NCI-H187 treated with DMSO at 0.1 percent for 48 hours (cell line): ENCODE measurements at places on chromosomes 3 and 15.

- no peak for DNase-seq
Observed at GRCh38 chr3:21446027-21446426, 305.0 kb downstream of the ZNF385D start.

DNA sequence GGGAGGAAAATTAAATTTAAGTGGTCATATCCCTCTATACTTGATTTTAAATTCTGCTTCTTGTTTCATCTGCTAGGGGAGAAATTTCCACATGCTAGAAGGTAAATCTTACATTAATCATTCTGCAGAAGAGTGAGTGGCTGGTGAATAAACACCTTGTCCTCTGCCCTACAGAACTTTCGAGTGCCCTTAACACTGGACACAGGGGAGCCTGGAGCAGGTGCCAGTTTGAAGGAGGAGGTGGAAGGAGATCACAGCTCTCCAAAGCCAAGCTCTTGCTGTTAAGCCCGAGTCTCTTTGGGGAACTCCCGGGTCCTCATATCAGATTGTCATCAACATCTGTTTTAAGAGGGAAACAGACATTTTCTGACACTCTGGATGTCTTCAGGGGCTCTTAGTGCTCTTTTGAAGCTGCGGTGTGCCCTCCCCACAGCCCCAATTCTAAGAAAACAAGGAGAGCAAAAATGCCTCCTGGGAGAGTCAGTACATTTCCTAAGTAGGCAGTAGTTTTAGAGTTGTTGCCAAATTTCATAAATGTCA, 31.3 kb downstream of the LAMP3 start:
- DNase-seq, result no peak

GRCh38 chr3:13300546-13301285, 119.4 kb downstream of the NUP210 start:
- DNase-seq, result no peak

DNA sequence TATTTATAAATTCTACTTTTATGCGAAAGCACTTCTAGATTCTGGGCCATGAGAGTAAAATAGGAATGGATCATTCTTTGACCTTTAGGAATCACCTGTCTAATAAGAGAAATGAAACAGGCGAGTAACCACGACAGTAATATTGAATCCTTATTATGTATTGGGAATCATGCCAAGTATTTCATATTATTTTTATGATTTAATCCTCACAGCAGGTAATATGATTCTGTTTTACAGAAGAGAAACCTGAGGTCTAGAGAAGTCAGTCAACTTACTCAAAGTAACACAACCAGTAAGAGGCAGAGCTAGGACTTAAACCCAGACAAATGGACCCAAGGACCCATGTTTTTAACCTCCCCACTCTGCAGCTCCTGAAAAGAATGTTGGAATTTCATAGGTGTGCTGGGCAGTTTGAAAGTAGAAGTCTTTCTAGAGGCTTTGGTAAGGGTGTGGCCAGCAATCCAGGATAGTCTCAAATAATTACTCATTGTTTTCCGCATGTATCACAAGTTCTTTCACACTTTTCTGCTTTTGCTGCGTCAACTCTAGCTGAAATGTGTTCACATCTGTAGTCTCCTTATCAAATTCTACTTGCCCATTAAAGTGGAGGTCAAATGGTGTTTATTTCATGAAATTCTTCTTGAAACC, 181.7 kb downstream of the TPRG1 start:
- no peak for DNase-seq

GRCh38 chr3:113602836-113603235, 70.5 kb downstream of the SIDT1 start:
- DNase-seq, result no peak

DNA sequence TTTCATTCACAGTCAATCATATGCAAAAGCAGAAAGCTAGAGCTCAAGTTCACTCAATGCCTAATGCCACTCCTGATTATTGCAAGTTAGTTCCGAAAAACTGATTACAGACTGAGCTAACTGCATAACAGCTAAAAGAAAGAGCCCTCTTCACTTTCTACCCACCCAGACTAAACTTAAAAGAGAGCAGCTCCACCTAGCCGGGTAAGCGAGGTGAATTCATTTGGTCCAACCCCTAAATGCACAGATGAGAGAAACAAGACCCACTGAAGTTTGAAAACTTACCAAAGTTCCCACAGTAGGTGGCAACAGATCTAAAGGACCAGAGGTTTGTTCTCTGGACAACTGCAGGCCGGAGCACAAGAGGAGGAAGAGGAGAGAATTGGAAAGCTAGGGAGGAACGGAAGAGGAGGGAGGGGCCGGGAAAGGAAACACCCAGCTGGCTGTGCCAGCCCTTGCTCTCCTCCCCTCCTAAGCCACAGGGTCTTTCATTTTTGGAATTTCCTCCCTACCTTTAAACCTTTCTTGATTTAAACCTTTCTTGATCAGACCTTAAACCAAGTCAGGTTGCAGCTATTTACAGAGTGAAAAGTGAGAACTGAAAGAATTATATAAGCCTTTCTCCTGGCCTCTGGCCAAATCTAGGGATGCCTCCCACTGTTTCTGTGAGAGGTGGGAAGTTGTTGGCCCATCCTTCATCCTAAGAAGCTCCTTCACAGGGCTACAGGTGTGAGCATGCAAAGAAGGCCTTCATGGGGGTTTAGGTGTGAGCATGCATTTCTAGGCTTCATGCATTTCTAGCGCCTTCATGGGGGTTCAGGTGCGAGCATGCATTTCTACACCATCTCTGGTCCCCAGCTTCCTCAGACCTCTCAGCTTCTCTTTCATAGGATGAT, 114.7 kb upstream of the LMOD3 start:
- DNase-seq, result no peak

GRCh38 chr3:65045138-65045537, 357.3 kb upstream of the ADAMTS9 start:
- DNase-seq, result no peak

GRCh38 chr3:186700267-186700666, 16.9 kb upstream of the KNG1 start:
- DNase-seq, result no peak

GRCh38 chr3:196127308-196128040, 45.6 kb upstream of the TFRC start:
- DNase-seq, result no peak

DNA sequence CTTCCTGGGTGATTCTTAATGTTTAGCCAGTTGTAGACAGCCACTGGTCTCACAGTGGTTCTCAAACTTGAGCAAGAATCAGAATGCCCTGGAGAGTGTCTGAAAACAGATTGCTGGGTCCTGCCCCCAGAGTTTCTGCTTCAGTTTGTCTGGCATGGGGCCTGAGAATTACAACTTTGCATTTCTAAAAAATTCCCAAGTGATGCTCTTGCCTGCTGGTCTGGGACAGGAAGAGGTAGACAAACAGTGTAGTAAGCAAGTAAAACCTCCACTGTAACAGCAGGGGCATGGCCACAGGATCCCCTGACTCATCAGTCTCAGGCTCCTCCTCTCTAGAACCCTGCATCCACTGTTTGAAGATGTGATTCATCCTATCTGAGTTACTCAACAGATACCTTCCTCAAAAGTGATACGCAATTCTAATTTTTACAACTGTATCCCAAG, 36.5 kb downstream of the DZIP1L start:
- no peak for DNase-seq

DNA sequence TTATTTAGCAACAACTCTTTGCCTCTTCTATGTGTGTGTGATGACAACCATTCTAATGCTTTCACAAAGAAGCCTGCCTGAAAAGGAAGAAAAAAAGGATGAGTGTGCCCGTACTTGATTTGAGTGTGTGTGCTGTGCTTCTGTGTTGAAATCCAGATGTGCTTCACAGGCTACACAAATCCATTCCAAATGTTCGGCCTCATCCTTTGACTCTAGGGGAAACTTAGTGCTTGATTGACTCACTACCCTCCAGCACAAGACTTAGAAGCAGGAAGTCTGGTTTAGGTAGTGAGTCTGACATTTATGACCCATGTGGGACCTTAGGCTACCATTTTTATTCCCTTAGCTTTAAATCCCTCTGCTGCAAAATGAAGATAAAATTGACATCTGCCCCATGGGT, 108.8 kb upstream of the PLAAT1 start:
- DNase-seq, result no peak

GRCh38 chr3:136545664-136546268, 206.4 kb downstream of the STAG1 start:
- no peak for DNase-seq

DNA sequence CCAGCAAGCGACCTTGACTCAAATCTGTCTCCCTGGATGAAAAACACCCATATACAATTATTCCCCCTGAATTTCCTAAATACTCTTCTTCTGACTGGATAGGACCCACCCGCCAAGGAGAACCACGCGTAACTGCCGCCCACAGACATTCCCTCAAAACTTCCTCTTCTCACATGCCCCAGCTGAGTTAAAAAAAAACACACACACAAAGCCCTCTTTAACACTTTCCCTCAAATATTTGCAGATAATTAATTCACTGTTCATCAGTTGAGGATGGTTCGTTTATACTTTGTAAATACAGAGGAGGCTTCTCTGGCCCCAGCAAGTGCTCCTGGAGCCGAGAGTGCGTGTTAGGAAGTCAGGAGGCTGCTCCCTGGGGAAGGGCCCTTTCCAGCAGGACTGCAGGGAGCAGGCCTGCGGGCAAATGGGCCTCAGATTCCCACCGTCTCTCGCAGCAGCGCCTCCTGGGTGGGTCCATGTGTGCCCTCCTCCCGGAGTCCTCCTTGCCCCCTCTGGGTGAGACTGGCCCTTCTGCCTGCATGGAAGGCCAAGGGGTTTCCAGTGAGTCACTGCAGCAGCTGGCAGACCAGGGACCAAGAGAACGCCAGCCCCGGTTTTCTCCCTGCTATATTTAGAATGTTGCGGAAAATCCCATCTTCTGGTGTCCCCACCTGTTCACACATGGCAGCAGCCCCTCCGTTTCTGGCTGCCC, 46.8 kb downstream of the MGLL start:
- no peak for DNase-seq

DNA sequence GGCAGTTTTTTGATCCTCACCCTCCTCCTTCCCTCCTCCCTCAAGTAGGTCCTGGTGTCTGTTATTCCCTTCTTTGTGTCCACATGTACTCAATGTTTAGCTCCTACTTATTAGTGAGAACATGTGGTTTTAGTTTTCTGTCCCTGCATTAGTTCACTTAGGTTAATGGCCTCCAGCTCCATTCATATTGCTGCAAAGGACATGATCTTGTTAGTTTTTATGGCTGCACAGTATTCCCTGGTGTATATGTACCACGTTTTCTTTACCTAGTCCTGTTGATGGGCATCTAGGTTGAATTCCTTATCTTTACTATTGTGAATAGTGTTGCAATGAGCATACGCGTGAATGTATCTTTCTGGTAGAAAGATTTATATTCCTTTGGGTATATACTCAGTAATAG, 61.7 kb upstream of the FGF7 start:
- no peak for DNase-seq

DNA sequence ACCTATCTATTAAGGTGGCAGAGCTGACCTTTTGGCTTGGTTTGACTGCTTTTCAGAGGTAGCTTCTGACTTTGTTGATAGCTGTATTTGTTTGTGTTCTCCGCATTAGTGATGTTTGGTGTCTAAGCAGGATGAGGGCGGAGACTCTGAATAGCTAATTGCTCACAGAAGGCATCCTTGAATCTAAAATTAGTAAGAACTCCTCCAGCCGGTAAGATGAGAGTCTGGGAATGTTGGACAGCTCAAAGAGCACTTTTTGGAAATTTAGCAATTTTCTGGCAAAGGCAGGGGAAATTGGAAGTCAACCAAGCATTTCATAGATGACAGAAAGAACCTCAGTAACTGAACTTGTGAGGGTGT, 174.1 kb downstream of the KLHL25 start:
- DNase-seq, result no peak

DNA sequence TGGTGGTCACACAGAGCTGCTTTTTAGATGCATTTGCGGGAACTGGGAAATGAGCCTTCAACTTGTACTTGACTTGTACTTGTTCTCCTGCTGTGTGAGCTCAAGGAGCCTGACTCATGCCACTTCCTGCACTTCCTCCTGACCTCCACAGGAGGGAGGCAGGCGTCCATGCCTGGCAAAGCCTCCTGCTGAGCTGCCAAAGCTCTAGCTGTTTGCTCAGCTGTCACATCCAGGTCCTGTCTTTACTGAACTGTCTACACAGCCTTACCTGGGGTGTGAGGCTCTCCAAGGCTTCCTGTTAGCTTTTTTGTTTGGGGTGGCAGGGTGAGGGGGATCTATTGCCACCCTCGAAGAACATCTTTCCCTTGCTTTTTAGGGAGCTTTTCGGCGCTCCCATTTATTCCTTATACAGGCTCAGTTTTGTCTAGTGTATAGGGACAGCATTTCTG, 6.4 kb downstream of the THPO start:
- DNase-seq, result peak; percentile 45

- no peak for DNase-seq
Observed at GRCh38 chr3:120143676-120144075, 49.4 kb upstream of the GSK3B start.

GRCh38 chr3:122066331-122067213, 11.4 kb downstream of the CD86 start:
- DNase-seq, result no peak

GRCh38 chr15:74432968-74433591, 678 bp downstream of the SEMA7A start:
- DNase-seq, result no peak

GRCh38 chr3:45994419-45995235, 997 bp downstream of the FYCO1 start:
- DNase-seq, result no peak

GRCh38 chr3:103977417-103977816, 1389.3 kb upstream of the ALCAM start:
- DNase-seq, result no peak

DNA sequence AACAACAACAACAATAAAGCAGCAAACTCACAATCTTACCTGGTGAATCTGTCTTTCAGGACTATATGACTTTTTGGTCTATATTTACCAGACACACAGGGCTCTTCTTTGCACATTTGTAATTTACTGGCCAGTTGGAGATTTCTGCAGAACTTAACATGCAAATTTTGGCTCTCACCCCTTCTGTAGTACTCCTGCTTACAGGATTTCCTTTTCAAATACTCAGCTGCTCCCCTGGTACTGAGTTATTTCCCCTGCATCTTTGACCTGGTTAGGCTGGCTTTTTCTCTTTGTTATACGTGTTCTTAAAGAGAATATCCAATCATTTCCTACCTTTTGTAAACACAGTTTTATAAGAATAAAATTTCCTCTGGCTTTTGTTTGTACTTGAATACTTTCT, 228.0 kb downstream of the MBNL1 start:
- DNase-seq, result no peak

- DNase-seq, result no peak
Observed at GRCh38 chr3:55296030-55296429, 191.1 kb downstream of the WNT5A start.

DNA sequence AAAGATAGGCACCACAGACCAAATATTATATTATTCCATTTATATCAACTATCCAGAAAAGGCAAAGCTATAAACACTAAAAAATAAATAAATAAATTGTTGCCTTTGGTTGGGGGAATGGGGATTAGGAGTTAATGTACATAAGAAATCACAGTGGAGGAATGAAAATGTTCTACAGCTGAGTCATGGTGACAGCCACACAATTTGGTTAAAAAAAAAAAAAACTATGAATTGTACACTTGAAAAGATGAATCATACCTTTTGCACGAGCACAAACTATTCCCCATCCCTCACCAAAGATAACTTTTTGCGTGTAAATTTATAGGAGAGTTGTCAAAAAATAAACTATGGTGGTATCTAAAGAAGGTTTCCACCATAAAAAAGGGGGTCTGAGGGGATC, 103.2 kb downstream of the TBC1D5 start:
- DNase-seq, result no peak

- DNase-seq, result no peak
Observed at GRCh38 chr15:41942886-41943285, 29.5 kb downstream of the EHD4 start.

GRCh38 chr3:96083610-96084009, 730.8 kb upstream of the EPHA6 start:
- no peak for DNase-seq

- DNase-seq, result no peak
Observed at GRCh38 chr15:56971571-56971970, 53.1 kb downstream of the TCF12 start.

GRCh38 chr3:114178770-114179368, at the start of gene DRD3:
DRD3 (minus strand) TSS chr3:114179052; CDS start chr3:114171992, 7,060 bp downstream.
- DNase-seq, result no peak
